ENCODE measurements at places on chromosomes 6 and 20. TPM values are rescaled to one million over a fixed set of nuclear protein-coding genes. Genes with fewer than 3 reads are reported as not detected.

DNA sequence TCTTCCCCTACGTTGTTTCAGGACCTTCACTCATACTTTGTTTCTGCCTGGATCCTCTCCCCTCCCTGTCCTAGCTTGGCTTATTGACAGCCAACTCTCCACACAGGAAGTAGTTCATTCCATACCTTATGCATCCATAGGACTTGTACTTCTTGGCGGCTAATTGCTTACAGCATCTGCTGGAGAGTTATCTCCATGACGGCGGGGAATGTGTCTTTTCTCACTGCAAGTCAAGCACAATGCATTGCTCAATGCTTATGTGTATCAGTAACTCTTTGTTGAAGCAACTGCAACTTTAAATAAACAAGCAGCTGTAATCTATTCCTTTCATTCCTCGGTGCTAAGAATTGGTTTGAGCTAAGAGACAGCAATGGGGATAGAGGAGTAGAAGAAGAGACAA lies 551.3 kb upstream of the EPHA7 start:
- DNase-seq: peak; percentile 44

GRCh38 chr6:140855520-140855919 lies 1277.2 kb upstream of the GJE1 start:
- no peak for DNase-seq

DNA sequence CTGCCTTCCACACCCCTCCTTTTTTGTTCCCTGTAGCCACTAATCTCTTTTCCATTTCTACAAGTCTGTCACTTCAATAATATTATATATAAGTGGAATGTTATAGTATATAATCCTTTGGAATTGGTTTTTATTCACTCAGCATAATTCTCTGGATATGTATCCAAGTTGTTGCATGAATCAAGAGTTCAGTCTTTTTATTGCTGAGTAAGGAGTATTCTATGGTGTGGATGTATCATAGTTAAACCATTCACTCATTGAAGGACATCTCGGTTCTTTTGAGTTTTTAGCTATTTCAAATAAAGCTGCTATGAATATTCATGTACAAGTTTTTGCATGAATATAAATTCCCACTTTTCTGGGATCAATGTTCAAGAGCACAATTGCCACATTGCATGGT lies 69.5 kb upstream of the TASP1 start:
- no peak for DNase-seq

The NKX2-2 gene
- total RNA-seq: 1.4 TPM

DNA sequence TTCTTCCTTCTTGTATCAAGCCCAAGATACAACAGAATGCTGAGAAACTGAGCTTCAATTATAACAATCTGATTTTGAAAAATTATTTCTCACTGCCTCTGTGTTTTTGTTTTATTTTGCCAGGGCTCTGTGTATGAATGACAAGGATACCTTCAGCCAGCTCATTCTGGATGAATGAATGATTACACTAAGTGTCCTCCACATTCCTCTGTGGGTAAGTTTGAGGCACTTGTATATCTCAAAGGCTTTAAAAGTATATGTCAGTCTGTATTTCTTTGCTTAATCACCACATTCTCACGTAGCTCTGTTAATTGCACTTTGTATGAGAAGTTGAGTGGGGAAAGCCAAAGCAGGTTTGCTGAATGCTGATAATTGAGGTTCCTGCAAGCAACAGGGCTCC lies 95.1 kb downstream of the TIAM2 start:
- DNase-seq: no peak

The KCNQ5 gene
- 2.4 TPM for total RNA-seq

- DNase-seq: no peak
Measured at GRCh38 chr6:11329726-11330412, 97.4 kb upstream of the NEDD9 start.

DNA sequence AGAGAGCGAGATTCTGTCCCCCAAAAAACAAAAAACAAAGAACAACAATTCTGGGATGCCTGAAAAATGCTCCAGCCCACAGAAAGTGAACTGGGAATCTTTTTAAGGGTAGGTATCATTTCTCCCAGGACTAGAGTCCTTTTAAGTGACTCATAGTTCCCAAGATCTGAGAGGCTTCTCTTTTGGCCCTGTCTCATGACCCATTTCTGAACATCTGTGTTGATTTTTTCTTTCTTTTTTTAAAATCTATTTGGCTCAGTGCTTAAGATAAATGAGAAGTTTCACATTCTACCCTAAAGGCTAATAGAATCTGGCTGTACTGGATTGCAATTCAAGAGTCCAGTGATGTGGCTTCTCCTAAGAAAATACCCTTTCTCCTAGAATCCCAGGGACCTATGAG lies 217.6 kb upstream of the FOXQ1 start:
- DNase-seq: no peak

DNA sequence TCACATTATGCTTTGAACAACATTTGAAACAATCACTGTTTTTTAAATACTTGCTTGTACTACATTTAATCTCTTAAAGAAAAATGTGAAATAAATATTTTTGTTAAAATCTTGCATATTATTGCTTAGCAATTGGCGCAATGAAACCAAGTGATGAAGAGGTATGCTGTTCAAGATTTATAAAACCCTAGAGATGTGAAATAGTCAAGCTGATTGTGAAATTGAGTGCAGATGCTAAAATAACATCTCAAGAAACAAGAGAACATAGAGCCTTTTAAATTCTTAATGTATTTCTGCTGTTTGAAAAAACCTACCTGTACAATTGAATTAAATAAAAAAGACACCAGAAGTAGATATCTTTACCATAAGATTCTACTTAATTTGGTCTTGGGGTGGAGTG lies 179.2 kb upstream of the MCHR2 start:
- no peak for DNase-seq

The DNAH8 gene
- total RNA-seq: not detected

GRCh38 chr6:114452785-114453401 lies 110.1 kb upstream of the HS3ST5 start:
- DNase-seq: no peak

DNA sequence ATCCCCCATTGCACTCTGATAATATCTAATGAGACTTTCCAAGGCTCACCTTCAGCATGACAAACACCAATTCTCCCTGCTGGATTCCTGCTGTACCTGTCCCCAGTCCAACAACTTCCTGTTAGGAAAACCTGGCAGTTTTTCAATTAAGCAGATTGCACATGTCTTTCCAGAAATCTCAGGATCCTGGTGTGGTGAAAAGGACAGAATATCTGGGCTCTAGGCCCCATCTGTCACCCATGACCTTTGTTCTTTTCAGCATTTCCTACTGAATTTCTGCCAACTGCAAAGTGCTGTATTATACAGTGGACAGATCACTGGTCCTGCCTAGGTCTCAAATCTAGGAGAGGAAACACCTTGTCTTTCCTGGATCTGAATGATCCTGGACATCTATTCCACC lies 27.7 kb upstream of the DTNBP1 start:
- DNase-seq: no peak

GRCh38 chr6:51459958-51460357 lies 627.5 kb downstream of the PKHD1 start:
- DNase-seq: no peak

- DNase-seq: peak; percentile 95
Measured at GRCh38 chr6:35489995-35490791, 6.7 kb downstream of the TEAD3 start.

DNA sequence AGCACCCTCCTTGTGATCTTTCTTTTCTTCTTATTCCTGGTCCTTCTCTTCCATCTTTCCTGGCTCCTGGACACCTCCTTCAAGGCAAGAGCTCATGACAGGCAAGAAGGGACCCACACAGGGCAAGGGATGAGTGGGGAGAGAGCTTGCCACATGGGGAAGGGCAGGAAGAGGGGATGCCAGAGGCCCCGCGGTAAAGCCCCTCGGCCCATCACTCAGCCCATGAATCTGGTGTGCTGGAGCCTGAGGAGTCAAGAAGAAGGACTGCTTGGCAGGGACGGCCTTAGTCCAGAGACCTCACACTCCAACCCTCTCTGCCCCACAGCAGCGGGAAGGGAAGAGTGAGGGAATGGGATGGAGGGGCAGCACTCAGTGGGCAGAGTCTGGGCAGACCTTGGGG lies 52.3 kb upstream of the SAYSD1 start:
- no peak for DNase-seq

The HLA-DRB1 gene
- total RNA-seq: 14.6 TPM

DNA sequence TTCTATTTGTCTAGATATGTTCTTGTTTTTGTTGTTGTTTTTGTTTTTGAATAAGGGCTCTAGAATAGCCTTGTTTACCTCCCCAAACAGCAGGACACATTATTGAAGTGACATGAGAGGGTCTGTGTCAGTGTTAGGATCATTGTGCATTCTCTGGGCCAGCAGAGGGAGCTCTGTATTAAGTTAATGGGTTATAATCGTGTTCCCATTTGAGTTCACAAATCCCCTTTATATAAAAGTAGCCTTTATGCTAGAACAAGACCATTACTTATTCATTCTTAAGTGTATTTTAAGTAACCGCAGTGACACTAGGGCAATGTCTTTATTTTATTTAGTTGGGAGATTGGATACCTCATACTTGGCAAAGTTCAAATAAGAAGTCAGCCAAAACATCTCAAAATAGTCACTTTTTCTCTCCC lies 44.8 kb downstream of the STK4 start:
- DNase-seq: peak; percentile 82

DNA sequence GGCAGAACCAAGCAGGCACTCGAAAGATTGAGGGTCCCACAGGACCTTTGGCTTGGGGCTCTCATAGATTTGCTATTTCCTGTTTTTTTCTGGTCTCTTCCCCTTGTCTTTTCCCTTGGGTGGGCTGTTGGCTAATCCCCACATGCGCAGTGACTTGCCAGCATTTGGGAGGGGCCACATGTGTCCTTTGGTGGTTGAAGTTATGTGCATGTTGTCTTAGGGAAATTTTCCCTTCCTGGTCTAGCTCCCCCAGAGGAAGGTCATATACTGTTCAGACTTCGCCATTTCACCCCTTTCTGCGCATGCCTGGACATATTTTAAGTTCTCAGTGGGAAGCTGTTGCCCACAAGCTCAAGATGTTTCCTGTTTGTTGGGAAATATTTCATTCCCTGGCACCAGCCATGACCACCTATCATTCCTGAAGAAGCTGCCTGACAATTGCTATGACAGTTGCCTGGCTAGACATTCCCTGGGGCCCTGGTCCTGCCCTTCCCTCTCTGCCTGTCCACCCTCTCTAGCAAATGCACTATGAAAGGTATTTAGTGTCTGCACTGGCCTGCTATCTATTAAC lies 156.2 kb upstream of the THBS2 start:
- DNase-seq: no peak

DNA sequence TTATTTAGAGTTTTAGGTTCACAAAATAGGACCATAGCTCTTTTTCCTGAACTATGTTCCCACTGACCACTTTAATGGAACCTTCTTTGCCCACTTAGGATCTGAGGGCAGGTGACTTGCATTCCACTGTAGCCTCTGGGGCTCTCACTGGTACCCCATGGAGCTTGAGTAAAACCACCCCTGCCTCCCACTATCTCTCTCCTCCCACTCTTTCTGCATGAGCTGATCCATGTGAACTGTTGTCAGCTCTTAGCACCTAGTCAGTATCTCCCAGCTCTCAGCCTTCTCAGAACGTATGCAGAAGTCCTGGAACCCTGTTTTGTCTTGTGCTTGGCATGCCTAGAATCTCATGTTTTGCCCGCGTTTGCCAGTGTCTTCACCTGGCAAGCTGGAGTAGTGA lies 200.6 kb upstream of the SNX9 start:
- DNase-seq: peak; percentile 17

DNA sequence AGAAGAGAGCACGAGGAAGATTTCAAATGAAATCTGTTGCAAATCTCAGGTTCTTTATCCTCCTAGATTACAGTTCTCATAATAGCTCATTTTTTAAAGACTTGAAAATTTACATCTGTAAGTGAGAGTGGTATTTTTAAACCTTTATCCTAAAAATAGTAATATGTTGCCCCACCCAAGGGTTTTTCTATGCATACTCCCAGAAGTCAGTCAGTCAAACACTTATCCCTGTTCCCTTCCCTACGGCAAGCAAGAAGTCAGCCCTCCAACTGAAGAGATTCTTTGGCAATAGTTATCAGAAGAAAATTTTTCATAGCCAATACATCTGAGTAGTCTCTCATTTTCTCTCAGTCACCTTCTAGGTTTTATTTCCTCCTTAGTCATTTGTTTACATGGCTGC lies 24.1 kb downstream of the ELOVL4 start:
- DNase-seq: no peak

DNA sequence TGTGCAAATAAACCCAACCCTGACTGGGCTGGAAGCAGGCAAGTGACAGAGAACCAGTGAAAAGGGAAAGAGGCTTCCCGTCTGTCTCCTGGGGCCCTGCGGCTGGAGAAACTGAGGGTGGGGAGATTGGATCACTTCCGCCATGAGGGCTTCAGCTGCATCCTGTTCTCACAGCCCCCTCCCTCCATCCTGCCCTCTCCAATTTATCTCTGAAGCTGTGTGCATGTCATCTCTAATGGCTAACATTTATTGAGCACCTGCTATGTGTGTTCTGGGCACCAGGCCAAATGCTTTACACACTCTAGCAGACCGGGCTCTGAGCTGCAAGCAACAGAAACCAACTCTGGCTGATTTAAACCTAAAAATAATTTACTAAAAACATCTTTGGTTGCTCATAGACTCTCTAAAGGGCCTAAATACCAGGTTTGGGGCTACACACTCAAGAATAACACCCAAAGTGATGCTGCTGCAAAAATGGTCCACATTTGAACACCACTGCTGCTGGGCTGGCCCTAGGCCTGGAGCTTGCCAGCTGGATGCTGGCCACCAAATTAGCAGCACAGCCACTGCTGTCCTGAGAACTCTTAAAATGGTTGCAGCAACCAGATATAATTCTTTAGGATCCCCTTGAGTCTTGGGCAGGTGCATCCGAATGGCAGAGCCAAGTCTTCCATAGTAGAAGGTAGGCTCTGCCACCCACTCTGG lies 123.6 kb upstream of the LRFN2 start:
- DNase-seq: no peak

- no peak for DNase-seq
Measured at GRCh38 chr20:11891077-11891775, 26.5 kb upstream of the BTBD3 start.

The OARD1 gene
- 36.4 TPM for total RNA-seq

GRCh38 chr6:14791526-14791925 lies 454.3 kb upstream of the JARID2 start:
- no peak for DNase-seq

DNA sequence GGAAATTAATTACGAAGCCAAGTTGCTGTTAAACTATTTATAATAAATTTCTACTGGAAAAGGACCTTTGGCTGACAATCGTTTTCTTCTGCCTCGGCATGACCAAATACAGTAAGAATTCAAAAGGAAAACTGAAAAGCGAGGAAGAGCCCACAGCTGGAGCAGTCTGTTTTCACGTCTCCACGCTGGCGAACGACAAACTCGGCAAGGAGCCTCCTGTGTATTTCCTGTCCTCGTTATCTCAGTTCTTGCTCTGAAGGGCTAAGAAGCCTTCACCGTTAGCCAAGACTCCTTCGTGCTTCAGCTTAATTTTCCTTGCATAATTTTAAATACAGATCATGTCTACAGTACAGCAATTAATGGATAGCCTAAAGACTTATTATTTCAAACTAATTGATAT lies 214.3 kb upstream of the PLCB4 start:
- DNase-seq: peak; percentile 57
